ENCODE measurements at places on chromosomes 1 and 21.

DNA sequence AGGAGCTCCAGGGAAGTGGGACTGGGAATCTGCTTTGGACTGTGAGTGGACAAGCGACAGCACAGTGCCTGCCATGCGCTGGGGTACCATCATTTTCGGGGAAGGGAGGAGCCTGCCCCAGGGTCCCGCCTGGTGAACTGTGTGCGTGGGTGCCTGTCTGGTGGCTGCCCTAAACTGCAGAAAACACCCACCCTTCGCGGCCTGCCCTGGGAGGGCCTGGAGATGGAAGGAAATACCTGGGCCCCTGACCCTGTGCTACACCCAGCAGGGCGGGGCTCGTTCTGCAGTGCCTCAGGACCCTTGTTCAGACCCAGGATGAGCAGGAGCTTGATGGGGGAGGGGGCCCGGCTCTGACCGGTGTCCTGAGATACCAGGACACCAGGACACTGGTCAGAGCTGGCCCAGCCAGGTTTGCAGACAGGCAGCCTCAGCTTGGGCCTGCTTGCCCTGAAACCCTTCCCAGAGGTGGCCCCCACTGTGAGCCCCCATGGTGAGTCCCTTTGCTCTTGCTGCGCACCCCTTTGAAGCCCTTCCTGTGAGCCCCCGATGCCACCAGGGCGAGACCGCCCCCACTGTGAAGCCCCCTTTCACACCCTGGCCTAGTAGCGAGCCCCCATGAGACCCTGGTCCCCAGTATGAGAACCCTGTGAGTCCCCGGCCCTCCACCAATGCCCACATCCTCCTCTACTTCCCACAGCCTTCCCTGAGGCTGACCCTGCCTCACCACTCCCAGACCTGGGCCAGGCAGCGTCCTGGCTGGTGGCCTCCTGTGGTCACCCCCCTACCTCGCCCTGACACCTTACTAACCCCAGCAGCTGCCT lies 2.6 kb downstream of the GJC2 start:
- DNase-seq, result no peak

- DNase-seq, result no peak
Observed at GRCh38 chr1:180540697-180541594, 17.8 kb upstream of the OVAAL start.

GRCh38 chr1:191895462-191896058 lies 262.7 kb upstream of the RGS18 start:
- no peak for DNase-seq

- no peak for DNase-seq
Observed at GRCh38 chr21:41897047-41897669, 18.0 kb upstream of the PRDM15 start.

DNA sequence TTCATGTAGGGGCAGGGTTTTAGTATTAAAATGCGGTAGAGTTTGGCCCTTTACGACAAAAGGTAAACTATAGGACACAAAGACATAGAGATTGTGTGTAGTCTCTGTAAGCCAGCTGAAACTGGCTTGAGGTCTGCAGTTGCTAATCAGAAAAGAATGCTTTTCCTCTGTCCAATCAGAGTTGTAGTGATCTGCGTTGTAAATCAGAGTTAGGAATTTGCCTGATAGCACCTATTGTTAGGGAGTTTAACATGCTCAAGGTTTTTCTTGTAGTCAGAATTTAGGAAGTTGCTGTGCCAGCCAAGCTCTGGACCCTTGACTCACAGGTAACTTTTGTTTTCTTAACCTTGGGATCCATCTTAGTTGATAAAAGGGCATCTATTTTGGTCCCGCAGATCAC lies 61.2 kb upstream of the VTCN1 start:
- DNase-seq, result no peak

GRCh38 chr1:145884675-145885074 lies 991 bp downstream of the ANKRD35 start:
- no peak for DNase-seq
